B cell (primary cell): ENCODE measurements at places on chromosomes 1 and 21.

GRCh38 chr1:46254668-46255067 is 7.1 kb downstream of the RAD54L start:
- no peak for DNase-seq

DNA sequence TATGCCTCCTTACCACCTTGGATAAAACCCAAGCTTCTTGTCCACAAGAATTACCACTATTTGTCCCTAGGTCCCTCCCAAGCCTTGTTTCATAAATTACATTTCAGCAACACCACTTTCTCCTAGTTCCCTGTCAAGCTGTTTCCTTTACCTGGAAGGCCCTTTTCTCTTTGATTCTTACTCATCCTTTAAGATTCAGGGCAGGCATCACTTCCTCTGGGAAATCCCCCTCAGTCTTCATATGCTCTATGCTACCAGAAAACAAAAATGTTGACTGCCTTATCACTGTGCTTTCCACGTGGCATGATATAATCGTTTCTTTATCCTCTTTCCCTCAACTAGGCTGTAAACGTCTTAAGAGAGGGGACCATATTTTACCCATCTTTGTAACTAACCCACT is 102.7 kb downstream of the LYST start:
- DNase-seq = peak; percentile 34

DNA sequence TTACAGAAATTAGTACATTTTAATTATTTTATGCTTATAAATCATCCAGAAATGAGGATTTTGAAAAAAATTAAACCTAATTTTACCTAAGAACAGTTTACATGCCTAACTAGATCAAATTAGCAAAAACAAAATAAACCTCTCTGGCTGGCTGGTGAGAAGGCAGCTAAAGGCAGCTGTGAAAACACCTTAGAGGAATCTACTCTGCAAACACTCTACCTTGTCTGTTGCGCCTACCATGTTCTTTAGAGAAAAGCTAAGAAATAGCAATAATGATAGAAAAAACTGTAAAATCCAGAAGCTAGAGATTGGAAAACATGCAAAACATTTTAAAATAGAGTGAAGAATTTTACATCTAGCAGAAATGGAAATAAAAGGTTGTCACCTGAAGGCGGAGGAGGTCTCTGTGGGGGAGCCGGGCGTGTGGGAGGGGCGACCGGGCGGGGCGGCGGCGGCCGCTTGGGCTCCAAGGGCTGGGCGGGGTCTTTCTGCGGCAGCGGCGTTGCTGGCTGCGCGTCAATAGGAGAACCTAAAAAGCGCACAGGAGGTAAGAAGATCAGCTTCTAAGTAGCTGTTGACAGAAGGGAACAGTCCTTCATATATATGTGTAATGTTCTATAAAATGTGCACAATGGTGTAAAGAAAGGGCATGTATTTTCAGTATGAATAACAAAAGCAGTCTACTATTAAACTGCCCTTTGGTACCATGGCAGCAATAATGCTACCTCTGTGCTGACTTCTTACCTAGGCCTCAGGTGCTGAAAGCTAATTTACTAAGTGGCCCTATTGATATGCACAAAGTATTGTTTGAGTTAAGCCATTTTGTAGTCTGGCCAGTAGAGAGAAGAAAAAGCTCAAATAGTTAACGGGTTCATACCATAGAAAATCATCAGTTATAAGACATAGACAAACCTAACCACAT is 33.3 kb upstream of the CFAP298 start:
- no peak for DNase-seq

DNA sequence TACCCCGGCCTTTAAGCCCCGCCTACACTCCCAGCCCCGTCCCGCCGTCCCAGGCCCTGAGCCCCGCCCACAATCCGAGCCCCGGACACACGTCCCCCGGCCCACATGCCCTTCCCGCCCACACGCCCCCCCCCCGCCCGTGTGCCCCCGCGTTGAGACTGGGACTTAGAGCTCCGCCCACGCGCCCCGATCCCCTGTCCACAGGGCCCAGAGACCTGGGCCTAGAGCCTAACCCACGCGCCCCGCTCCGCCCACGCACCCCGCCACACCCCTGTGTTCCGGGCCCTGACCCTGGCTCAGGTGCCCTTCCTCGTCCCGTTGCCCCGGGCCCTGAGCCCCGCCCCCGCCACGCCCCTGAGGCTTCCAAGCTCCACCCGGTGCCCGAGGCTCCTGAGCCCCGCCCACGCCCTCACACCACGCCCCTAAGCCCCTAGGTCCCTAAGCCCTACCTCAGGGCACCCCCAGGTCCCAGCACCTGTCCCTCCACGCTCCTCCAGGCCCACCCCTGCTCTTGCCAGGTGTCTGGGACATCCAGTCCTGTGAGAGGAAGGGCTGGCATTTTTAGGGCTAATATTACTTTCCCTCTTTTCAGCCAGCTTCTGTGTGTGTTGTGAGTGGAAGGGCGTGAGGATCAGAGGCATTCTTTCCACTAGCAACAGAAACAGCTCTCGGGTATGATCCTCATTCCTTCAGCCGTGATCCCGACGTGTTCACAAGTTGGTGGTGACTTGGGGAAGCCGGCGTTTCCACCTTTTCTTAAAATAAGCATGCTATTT is 552 bp upstream of the GPR157 start:
- DNase-seq = peak; percentile 95

DNA sequence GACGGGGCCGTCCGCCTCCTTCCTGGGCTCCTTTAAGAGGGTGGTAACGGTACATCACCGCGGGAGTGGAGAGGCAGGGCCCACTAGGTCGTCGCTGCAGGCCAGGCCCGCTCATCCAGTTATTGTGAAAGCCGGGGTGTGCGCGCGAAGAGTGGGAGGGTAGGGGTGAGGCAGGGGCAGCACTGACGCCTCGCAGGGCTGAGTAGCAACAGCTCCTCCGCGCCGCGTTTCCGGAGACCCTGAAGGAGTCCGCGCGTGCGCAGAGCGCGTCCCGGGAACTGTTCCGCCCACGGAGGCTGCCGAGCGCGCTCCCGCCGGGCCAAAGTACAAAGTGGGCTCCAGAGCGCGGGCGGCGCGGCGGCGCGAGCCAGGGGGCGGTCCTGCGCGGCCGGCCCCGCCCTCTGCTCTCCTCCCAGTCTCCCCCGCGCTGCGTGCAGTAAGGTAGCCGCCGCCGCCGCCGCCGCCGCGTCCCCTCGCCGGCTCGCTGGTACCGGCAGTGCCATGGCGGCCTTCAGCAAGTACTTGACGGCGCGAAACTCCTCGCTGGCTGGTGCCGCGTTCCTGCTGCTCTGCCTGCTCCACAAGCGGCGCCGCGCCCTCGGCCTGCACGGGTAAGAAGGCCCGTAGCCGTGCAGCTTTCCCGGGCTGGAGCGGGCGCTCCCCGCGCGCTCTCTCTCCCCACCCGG is at the start of gene ABCD3:
Gene ABCD3, plus strand, starts transcription at position 412 of the 686 bp plus-strand sequence. Its CDS starts 90 bp downstream, at position 502.
- DNase-seq = peak; percentile 98

DNA sequence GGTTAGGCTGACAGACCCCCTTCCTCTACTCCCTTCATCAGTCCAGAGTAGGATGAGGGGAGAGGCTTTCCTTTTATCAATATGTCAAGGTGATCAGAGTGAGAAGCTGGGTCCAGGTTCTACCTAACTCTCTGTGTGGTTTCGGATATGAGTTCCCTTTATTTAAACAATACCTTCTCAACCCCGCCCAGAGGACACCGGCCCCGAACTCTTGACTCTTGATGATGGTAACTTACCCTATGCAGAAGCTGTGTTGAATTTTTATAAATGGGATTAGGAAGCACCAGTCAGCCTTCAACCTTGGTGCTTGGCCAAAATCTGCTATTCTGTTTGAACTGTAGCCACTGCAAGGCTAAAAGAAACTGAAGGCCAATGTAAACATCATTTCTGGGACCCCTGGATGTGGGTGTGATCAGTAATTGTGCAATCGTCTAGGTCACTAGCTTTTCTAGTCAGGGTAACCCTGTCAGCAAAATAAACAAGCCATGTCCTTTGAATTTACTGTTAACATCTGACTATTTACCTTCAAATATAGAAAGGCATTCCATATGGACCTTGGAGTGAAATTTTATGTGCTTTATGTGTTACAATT is 398.3 kb downstream of the SEC16B start:
- DNase-seq = no peak

GRCh38 chr1:224615861-224616755 is at the start of gene CNIH3:
TSS of gene CNIH3 (plus strand) at chr1:224616317. CDS start at chr1:224617175, 858 bp downstream.
- DNase-seq = peak; percentile 13

- DNase-seq = no peak
These were observed 90.4 kb downstream of the DHRS3 start for GRCh38 chr1:12527564-12527963.
